ENCODE measurements at places on chromosomes 2 and 18.

GRCh38 chr18:56748698-56749268 lies 97.6 kb downstream of the WDR7 start:
- DNase-seq: peak; percentile 11

DNA sequence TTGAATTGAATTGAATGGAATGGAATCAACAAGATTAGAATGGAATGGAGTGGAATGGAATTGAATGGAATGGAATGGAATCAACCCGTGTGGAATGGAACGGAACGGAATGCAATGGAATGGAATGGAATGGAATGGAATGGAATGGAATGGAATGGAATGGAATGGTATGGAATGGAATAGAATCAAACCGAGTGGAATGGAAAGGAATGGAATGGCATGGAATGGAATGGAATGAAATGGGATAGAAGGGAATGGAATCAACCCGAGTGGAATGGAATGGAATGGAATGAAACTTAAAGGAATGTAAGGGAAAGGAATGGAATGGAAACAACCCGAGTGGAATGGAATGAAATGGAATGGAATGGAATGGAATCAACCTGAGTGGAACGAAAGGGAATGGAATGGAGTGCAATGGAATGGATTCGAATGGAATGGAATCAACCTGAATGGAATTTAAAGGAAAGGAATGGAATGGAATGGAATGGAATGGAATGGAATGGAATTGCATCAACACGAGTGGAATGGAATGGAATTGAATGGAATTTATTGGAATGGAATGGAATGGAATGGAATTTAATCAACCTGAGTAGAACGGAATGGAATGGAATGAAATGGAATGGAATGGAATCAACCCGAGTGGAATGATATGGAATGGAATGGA lies 1146.6 kb downstream of the RPIA start:
- DNase-seq: peak; percentile 14

DNA sequence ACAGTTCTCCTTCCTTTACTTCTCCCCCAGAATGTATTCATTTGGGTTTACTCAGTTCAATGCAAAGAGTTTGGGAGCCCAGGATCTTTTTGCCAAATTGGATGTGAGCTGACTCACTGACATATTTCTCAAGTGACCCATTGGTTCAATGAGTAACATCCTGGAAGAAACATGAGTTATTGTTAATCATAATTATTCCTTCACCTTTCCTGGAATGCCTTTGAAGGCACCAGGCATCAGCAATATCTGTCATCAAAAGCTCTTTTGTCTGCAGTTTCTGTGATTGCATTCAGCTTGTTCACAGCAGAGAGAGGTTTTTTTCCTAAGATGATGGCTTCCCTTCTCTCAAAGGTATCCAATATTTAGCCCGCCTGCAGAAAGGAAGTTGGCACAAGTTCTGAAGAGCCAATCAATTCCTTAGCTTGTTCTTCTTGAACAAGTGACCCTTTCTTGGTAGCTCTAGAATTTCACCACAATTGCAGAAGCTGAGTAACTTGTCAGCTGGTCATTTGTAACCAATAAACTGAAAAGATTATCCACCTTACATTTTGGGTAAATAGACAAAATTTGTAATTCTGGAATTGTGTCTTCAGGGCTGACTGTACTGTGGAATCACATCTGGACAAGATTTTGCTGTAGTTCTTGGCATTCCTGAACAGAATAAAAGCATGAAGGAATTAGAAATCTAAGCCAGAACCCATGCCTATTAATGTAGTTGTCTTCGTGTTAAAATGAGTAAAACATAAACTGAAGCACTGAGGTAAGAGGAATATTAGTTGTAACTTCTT lies 72.2 kb upstream of the TMEM17 start:
- DNase-seq: peak; percentile 95

DNA sequence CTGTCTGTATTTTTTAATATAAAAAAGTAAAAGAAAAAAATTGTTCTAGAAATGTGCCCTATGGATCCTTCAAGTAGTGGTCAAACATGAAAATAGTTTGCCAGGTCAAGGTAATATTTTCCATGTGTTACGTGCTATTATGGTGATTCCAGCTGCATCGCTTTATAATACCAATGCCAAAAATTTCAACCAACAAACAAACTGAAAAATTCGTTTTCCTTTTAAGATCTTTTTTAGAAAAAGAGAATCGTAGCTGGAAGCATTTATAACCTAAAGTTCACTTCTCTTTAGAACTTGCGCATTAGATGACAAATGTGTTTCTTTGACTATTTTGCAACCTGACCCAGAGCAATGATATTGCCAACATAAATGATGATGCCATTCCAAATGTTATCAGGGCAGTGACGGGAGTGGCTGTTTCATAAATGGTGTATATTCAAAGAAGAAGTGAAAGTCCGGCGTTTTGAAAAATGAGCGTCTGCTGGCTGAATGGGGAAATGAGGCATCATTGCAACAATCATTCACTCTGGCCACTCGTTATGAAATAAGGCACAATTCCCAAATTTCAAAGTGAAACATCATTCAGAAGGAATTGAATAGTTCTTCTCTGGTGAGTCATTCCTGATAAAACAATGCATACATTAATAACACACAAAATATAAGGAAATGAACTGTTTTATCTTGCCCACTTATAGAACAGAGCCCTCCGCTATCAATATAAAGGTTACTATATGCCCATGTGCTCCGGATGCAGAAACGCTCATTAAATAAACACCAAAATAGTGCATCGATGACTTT lies 297.4 kb downstream of the TGIF1 start:
- DNase-seq: peak; percentile 3

GRCh38 chr2:52862801-52863200 lies 904.8 kb upstream of the CHAC2 start:
- DNase-seq: peak; percentile 38

- no peak for DNase-seq
These were observed 65.0 kb downstream of the NCK2 start for GRCh38 chr2:105809723-105810122.

- DNase-seq: no peak
These were observed 80.0 kb downstream of the SESTD1 start for GRCh38 chr2:179184610-179185009.
